ENCODE measurements at places on chromosomes 1 and 21. TPM values are rescaled to one million over a fixed set of nuclear protein-coding genes. Genes with fewer than 3 reads are reported as not detected.

FYB2 gene
- total RNA-seq, result not detected

- DNase-seq, result no peak
These were observed 27.7 kb downstream of the STYXL2 start for GRCh38 chr1:167121375-167122120.

GRCh38 chr1:31102501-31102950 is 37.0 kb upstream of the PUM1 start:
- DNase-seq, result peak; percentile 17

- no peak for DNase-seq
These were observed 657 bp upstream of the HNRNPU start for GRCh38 chr1:244865028-244865371.

- DNase-seq, result no peak
These were observed 453 bp downstream of the CDKN2C start for GRCh38 chr1:50970509-50970887.

GRCh38 chr1:205783904-205784303 is 8.6 kb upstream of the RAB29 start:
- peak; percentile 18 for DNase-seq

- DNase-seq, result no peak
These were observed 11.7 kb downstream of the RNU5D-1 start for GRCh38 chr1:44719318-44719717.

DNA sequence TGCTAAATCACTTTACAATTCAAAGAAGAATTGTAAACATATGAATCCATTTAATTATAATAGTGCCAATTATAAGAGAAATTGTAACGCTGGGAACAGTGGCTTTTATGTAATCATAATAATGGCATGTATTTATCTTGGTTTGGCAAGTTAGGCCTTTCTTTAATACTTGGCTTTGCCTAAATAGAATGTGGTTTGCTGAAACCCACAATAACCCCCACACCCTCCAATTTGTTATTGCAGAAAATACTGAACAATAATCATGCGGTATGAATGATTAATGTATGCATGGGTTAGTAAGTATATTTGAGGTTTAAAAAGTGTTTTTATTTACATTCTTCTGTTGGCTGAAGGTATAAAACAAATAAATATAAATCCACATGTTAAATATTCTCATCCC is 138.2 kb downstream of the NFIA start:
- no peak for DNase-seq
